ENCODE measurements at places on chromosomes 5 and 9.

DNA sequence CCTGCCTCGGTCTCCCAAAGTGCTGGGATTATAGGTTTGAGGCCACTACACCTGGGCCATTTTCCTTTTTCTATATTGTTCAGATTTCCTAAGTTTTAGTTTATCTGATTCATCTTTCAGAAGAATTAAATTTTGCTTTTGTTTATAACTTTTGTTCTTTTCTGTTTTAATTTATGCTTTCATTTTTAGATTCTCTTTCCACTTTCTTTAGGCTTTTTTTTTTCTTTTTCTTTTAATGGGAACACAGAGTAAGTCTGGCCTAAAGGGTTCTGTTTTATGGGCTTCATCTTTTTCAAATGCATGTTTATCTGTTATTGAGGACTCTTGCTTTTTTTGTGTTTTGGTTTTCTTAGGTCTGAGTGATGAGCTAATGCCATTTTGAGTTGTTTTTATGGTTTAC lies 42.1 kb downstream of the SNX30 start:
- H3K4me1 ChIP-seq: no peaks in the 10 kb centered on the region
- no peaks in the 10 kb centered on the region for H3K36me3 ChIP-seq
- H3K4me3 ChIP-seq: no peak overlapping the region
- H3K27ac ChIP-seq: no peak overlapping the region

- DNase-seq: no peak
- H3K27me3 ChIP-seq: no peaks in the 10 kb centered on the region
- no peak overlapping the region for H3K4me3 ChIP-seq
- no peaks in the 10 kb centered on the region for H3K4me1 ChIP-seq
- H3K27ac ChIP-seq: no peak overlapping the region
Observed at GRCh38 chr9:130780865-130781504, 54.1 kb upstream of the ABL1 start.

- H3K4me1 ChIP-seq: no peaks in the 10 kb centered on the region
- H3K4me3 ChIP-seq: no peak overlapping the region
- no peaks in the 10 kb centered on the region for H3K36me3 ChIP-seq
- H3K27me3 ChIP-seq: no peaks in the 10 kb centered on the region
- no peak overlapping the region for H3K27ac ChIP-seq
- DNase-seq: no peak
Observed at GRCh38 chr5:172035049-172035448, 28.6 kb upstream of the FBXW11 start.

GRCh38 chr5:59728356-59728755 lies 165.2 kb downstream of the PDE4D start:
- H3K27me3 ChIP-seq: no peaks in the 10 kb centered on the region
- H3K4me1 ChIP-seq: no peaks in the 10 kb centered on the region
- no peaks in the 10 kb centered on the region for H3K36me3 ChIP-seq
- no peak overlapping the region for H3K27ac ChIP-seq
- H3K4me3 ChIP-seq: no peak overlapping the region

DNA sequence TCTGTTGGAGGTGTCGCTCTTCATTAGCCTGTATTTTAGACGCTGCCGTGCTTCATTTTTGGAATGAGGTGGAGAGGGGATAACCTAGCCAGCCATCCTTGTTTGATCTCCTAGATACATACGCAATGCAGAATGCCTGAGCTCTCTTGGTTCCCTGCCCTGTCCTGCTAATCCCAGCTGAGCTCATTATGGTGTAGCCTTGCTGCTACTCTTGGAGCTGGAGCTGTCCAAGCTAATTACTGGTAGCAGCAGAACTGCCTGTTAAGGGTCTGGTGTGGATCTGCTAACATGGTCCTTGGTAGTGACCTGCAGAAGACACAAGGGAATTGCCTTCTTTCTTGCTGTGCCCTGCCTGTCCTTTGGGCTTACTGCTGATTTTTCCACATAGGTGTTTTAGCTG lies 207.9 kb downstream of the CNTLN start:
- no peaks in the 10 kb centered on the region for H3K4me1 ChIP-seq
- H3K36me3 ChIP-seq: no peaks in the 10 kb centered on the region
- no peak overlapping the region for H3K4me3 ChIP-seq
- DNase-seq: no peak
- no peaks in the 10 kb centered on the region for H3K27me3 ChIP-seq

GRCh38 chr9:72147676-72148075 lies 1.6 kb upstream of the GDA start:
- no peaks in the 10 kb centered on the region for H3K36me3 ChIP-seq
- no peaks in the 10 kb centered on the region for H3K4me1 ChIP-seq
- no peak overlapping the region for H3K27ac ChIP-seq

DNA sequence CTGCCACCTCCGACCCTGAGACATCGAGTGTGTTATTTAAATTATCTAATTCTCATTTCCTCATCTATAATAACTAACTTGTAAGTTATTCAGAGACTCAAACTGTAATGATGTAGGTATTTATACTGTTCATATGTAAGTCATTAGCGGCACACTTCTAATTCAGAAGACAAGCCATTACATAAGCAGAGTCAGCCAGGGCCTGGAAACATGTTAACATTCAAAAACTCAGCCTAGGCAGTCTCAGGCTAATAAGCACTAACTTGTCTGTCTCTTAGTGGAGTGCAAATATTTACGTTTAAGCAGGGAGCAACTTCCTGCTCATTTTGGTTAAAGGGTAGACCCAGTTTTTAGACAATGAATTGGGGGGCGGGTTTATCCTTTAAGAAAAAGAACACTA lies 598.4 kb downstream of the ACTL7B start:
- DNase-seq: no peak
- no peak overlapping the region for H3K27ac ChIP-seq
- no peaks in the 10 kb centered on the region for H3K36me3 ChIP-seq
- no peaks in the 10 kb centered on the region for H3K27me3 ChIP-seq
- no peak overlapping the region for H3K4me3 ChIP-seq
- no peaks in the 10 kb centered on the region for H3K4me1 ChIP-seq

GRCh38 chr9:6782981-6783380 lies 25.2 kb downstream of the KDM4C start:
- DNase-seq: no peak
- H3K27me3 ChIP-seq: no peaks in the 10 kb centered on the region
- H3K27ac ChIP-seq: no peak overlapping the region
- no peak overlapping the region for H3K4me3 ChIP-seq
- H3K4me1 ChIP-seq: peaks cover 58% of the 10 kb centered on the region
- H3K36me3 ChIP-seq: no peaks in the 10 kb centered on the region

DNA sequence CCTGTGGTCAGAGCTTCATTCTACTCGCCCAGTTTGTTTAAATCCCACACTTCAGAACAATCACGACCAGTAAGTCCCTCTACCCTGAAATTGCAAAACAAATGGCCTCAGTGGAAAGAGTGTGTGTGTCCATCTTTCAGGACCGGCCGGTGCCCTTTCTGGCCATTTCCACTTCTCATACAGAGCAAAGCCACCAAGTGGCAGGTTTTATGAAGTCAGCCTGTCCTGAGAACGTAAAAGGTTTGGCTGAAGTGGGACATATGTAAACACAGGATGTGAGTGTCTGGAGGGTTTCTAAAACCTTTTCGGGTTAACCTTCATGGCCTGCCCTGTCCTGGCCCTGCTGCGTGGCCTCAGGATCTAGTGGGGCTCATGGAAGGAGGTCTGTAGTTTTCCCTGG lies 24.7 kb downstream of the NXNL2 start:
- no peaks in the 10 kb centered on the region for H3K36me3 ChIP-seq
- H3K27ac ChIP-seq: no peak overlapping the region
- H3K27me3 ChIP-seq: no peaks in the 10 kb centered on the region
- H3K4me1 ChIP-seq: no peaks in the 10 kb centered on the region

DNA sequence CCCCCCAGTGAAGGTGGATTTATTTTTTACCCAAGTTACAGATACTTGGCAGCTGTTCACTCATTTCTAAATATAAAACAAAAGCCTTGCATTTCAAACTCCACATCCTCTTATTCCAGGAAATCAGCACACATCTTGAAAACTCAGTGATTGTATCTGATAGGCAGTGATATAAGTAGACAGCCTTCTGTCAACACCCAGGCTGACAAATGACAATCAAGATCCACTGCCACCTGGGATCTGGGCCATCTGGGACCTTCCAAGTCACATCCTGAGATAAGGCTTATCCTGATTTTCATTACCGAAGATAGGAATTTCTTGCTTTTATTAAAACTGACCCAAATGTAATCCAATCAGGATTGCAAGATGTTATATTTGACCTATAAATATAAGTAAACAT lies 201.3 kb upstream of the PUM3 start:
- H3K36me3 ChIP-seq: no peaks in the 10 kb centered on the region
- H3K27ac ChIP-seq: no peak overlapping the region
- DNase-seq: no peak
- no peaks in the 10 kb centered on the region for H3K4me1 ChIP-seq
- H3K27me3 ChIP-seq: no peaks in the 10 kb centered on the region
- H3K4me3 ChIP-seq: no peak overlapping the region

DNA sequence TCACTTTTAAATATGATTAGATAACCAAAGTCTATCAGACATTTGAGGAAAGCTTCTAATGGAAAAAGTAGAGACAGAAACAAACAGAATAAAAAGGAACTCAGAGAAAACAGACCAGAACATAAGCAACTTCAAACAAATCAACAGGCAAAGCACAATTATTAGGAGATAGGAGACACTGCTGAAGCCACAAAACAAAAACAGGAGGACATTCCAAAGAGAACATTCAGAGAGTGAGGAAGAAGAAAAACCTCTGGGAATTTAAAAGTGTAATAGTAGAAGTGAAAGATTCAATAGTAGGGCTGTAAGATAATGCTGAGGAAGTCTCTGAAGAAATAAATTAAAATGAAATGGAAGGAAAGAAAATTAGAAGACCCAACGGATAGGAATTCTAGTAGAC lies 83.2 kb upstream of the TBCA start:
- H3K36me3 ChIP-seq: no peaks in the 10 kb centered on the region
- H3K4me1 ChIP-seq: no peaks in the 10 kb centered on the region
- H3K4me3 ChIP-seq: no peak overlapping the region
- H3K27ac ChIP-seq: no peak overlapping the region
- H3K27me3 ChIP-seq: no peaks in the 10 kb centered on the region

GRCh38 chr5:166582416-166582815 lies 1709.0 kb upstream of the WWC1 start:
- H3K27me3 ChIP-seq: no peaks in the 10 kb centered on the region
- H3K4me3 ChIP-seq: no peak overlapping the region
- DNase-seq: no peak

DNA sequence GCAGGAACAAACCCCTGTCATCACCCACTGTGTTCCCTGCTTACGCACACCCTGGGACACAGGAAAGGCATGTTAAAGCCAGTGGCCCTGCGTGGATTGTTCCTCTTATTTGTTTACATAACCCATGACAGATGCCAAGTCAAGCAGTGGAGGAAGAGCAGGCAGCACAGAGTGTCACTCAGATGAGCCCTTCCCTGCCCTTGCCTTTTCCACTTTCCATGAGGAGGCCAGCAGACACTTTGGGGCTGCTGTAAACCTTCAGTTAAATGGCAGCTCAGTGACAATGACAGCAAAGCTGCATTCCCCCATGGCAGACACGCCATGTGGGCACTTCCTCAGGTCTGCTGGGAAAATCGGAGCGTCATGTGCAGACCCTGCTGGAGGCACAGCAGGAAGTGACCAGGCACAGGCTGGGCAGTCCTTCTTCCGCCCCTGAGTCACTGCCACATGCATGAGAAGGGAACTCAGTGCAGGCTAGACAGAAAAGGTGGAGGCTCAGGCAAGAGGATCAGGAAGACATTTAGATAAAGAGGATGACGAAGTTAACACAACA lies 216.8 kb upstream of the PIK3R1 start:
- H3K4me1 ChIP-seq: no peaks in the 10 kb centered on the region
- DNase-seq: no peak
- no peak overlapping the region for H3K27ac ChIP-seq
- H3K36me3 ChIP-seq: no peaks in the 10 kb centered on the region
- H3K4me3 ChIP-seq: no peak overlapping the region
- H3K27me3 ChIP-seq: no peaks in the 10 kb centered on the region

DNA sequence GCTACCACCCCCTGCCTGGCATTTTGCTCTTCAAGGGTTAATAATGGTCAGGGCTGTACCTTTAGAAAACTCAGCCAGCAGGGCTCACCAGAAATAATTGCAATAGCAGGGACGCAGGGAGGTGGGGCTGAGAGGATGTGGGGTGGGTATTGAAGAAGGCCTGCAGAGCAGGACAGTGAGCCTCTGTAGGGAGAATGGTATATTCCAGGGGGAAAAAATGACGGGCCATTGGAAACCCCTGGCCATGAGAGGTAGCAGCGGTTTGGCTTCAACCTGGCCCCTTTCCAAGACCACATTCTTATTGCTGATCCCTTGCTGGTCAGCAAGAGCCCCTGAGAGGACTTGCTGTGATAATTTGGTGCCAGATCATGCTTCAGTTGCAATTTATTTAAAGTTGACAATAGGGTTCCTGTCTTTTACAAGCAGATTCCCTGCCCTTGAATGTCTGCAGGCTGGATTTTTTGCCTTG lies 36.7 kb upstream of the CTNNA1 start:
- H3K36me3 ChIP-seq: no peaks in the 10 kb centered on the region
- peaks cover 7% of the 10 kb centered on the region for H3K27me3 ChIP-seq
- H3K4me1 ChIP-seq: no peaks in the 10 kb centered on the region
- H3K27ac ChIP-seq: no peak overlapping the region
- no peak for DNase-seq
- no peak overlapping the region for H3K4me3 ChIP-seq

GRCh38 chr9:38074441-38074961 lies 5.5 kb upstream of the SHB start:
- H3K27me3 ChIP-seq: peaks cover 8% of the 10 kb centered on the region
- no peak overlapping the region for H3K27ac ChIP-seq
- no peaks in the 10 kb centered on the region for H3K36me3 ChIP-seq
- DNase-seq: no peak
- peaks cover 9% of the 10 kb centered on the region for H3K4me1 ChIP-seq

GRCh38 chr5:10586008-10586407 lies 22.1 kb downstream of the ANKRD33B start:
- no peak overlapping the region for H3K27ac ChIP-seq
- H3K27me3 ChIP-seq: no peaks in the 10 kb centered on the region
- DNase-seq: no peak
- H3K36me3 ChIP-seq: no peaks in the 10 kb centered on the region

DNA sequence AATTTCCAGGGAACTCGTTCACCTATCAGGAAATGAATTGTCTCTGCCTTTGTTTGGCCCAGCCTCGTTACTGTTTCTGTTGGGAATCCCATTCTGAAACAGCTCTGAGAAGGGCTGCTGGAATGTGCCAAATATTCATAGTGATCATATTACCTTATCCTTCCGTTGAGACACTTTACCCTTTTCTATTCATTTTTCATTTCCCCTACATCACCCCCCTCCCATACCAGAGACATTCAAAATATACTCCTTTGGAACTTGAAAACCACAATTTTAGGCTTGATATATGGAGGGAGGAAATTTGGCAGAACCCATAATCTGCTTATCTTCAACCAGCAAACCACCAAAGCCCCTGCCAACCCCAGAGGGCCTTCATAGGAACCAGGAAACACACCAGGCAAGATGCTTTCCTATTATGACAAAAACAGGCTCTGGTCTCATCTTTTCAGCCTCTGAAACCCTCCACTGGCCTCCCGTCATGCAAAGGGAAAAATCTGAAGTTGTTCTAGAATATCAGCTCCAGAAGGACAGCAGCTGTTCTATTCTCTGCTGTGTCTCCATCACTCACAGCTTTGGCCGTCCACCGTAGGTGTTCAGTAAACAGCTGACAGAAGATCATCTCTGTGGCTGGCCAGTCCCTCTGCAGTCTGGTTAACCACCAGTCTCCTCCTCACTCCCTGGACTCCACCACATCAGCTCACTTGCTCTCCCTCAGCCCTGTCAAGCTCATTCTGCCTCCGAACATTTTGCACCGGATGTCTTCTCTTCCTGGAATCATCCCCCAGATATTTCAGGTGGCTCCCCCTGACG lies 217.2 kb upstream of the WWC1 start:
- H3K27ac ChIP-seq: no peak overlapping the region
- H3K4me3 ChIP-seq: no peak overlapping the region
- no peak for DNase-seq
- no peaks in the 10 kb centered on the region for H3K36me3 ChIP-seq
- H3K27me3 ChIP-seq: no peaks in the 10 kb centered on the region

- no peak for DNase-seq
- no peaks in the 10 kb centered on the region for H3K36me3 ChIP-seq
- H3K4me1 ChIP-seq: no peaks in the 10 kb centered on the region
- H3K27me3 ChIP-seq: no peaks in the 10 kb centered on the region
Observed at GRCh38 chr9:71025728-71026127, 95.7 kb downstream of the TRPM3 start.

Data from CD8-positive, alpha-beta memory T cell (primary cell).